ENCODE measurements at places on chromosomes 3 and 15.

GRCh38 chr15:78989701-78990240 lies 44.9 kb upstream of the CTSH start:
- no peak for DNase-seq

GRCh38 chr3:67357610-67358458 lies 296.6 kb downstream of the SUCLG2 start:
- DNase-seq, result no peak

DNA sequence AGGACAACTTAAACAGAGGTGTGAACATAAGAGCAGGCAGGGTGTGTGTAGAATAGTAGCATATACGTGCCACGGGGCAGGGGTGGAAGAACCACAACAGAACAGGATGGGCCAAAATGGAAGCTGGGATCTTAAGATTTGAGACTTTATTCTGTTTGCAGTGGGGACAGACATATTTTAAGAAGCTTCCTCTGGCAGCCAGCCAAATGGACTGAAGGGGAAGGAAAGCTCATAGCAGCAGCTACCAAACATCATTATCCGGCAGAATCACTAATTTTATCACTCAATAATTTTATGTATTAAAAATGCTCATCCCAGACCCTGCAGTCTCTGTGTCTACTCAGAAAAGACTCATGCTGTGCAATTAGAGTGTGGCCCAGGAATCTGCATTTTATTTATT lies 130.9 kb upstream of the CTDSPL start:
- DNase-seq, result no peak

- no peak for DNase-seq
Measured at GRCh38 chr3:106825962-106826605, 551.2 kb upstream of the CCDC54 start.

DNA sequence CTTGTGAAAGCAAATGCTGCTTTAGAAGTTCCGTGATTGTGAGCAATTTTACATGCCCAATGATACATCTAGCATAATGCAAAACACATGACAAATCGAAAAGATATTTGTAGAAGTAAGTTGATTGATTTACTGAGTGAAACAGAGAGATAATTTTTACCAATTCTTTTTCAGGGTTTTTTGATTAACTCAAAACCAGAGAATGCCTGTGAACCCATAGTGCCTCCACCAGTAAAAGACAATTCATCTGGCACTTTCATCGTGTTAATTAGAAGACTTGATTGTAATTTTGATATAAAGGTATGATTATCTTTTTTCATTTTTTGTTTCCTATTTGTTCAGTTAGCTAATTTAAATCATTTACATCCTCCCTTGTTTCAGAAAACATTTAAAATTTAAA lies 58.8 kb downstream of the RNF13 start:
- DNase-seq, result no peak

GRCh38 chr15:38226608-38227266 lies 25.9 kb upstream of the SPRED1 start:
- DNase-seq, result no peak

- DNase-seq, result no peak
Measured at GRCh38 chr15:84967380-84967779, 14.3 kb upstream of the PDE8A start.

DNA sequence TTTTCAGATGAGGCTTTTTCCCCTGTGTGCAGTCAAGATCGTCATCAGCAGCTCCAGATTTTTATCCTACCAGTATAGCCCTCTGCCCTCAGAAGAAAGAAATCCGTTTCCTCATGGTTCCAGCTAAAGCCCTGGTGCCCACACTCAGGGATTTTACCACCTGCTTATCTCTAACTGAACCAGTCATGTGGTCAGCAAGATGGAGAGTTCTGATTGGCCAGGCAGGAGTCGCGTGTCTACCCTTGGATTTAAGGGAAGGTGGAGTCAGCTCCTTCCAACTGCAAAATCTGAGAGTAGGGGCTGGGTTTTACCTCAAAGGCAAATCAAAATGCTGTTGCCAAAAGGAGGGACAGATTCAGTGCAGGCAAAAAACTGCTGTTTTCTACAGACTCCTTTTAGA lies 135.3 kb downstream of the LRTM1 start:
- no peak for DNase-seq

DNA sequence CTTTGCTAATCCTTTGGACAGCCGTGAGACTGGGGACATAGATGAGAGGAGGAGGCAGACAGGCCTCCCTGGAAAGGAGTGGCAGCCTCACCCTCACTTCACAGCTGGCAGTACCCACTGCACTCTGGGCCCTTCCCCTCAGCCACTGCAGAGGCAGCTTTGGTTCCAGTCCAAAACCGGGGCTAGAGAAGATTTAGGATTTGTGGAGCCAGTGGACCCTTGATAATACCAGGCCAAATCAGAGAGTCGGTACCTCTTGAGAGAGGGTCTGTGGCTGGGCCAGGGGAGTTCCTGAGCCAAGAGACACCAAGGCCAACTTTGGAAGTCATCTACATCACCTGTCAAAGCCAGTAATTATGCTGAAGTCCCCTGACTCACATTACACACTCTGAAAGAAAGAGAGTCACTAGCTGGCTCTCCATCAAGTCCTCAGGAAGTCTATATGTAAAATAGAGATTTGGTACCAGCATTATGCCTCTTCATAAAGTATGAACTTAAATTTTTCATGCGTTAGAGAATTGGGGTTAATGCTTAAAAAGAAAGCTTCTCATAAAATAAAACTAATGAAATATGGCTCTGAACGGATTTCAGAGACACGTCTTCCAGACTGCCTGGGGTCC lies 244.1 kb upstream of the SEMA6D start:
- DNase-seq, result no peak

GRCh38 chr3:129518038-129518561 lies 10.3 kb upstream of the RHO start:
- no peak for DNase-seq

GRCh38 chr3:180294282-180295027 lies 257.7 kb upstream of the PEX5L start:
- DNase-seq, result no peak

GRCh38 chr3:6862041-6862879 lies 1.3 kb downstream of the GRM7 start:
- no peak for DNase-seq

- no peak for DNase-seq
Measured at GRCh38 chr15:60223176-60223575, 174.6 kb downstream of the ANXA2 start.

DNA sequence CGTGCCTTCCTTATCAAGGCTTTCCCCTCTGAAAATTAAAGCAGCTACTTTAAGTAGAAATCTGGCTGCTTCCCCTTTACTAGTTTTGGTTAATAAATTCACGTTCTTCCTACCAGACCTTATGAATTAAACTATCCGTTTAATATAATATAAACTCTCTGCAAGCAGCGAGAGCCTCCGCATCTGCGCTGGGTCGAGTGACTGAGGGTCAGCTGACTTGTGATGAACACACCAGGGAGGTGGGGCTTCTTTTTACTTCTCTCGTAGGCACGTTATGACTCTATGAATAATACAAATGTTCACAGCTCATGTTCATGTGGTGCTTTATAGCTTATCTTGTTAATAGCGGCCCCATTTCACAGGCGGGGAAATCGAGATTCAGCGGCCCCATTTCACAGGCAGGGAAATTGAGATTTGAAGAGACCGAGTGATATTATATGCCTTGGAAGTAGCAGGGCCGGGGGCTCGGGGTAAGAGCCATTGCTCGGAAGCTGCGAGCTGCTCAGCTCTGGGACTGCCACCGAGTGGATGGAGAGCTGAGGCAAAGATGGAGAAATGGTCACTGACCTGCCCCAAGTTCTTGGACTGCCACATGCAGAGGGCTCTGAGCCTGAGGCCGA lies 8.3 kb downstream of the MUC4 start:
- DNase-seq, result peak; percentile 46

DNA sequence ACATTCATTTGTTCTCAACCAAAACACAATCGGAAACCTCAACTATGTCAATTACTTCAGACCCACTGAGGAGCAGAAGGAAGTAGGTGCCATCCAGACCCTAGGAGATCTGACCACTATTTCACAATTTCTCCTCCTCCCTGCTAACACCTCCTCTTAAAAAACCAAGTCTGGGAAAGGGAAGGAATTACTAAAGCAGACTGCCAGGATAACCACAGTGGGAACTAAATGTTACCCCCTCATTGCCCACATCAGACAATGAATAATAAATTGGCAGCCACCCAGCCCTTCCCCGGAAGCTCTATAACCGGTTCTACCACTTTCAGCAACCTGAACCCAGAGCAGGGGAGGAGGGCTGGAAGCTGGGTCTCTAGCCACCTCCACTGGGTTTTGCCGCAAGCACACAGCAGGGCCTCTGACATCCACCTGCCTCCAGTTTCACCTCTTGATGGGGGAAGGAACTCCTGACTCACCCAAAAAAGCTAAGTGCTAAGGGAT lies 17.6 kb downstream of the C15orf62 start:
- no peak for DNase-seq

DNA sequence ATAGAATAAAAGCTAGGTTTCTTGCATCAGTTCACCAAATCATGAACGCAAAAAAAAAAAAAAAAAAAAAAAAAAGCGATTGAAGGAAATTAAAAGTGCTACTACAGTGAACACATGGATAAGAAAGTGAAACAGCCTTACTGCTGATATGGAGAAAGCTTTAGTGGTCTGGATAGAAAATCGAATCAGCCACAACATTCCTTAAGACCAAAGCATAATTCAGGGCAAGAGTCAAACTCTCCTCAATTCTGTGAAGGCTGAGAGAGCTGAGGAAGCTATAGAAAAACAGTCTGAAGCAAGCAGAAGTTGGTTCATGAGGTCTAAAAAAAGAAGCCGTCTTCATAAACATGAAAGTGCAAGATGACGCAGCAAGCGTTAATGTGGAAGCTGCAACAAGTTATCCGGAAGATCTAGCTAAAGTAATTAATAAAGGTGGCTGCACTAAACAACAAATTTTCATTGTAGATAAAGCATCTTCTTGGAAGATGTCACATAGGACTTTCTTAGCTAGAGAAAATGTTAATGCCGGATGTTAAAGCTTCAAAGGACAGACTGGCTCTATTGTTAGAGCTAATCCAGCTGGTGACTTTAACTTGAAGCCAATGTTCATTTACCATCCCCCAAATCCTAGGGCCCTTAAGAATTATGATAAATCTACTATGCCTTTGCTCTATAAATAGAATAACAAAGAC lies 19.2 kb downstream of the P3H2 start:
- DNase-seq, result no peak

DNA sequence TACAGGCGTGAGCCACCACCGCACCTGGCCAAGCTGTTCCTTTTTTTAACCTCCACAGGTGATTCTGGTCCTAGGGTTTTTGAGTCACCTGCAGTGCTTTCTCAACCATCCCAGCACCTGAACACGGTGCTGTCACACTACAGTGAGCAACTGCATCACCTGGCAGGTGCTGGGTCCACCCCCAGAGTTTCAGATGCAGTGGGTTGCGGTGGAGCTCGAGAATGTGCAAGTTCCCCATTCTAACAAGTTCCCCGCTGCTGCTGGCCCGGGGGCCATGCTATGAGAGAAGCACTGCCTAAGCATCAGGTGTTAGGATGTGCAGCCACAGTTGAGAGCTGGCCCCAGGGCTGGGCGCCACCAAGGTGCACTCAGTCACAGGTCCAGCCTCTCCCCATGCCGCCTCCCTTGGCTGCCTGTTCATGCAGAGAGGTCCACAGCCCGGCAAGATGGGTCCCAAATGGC lies 18.0 kb downstream of the ISG20 start:
- no peak for DNase-seq

DNA sequence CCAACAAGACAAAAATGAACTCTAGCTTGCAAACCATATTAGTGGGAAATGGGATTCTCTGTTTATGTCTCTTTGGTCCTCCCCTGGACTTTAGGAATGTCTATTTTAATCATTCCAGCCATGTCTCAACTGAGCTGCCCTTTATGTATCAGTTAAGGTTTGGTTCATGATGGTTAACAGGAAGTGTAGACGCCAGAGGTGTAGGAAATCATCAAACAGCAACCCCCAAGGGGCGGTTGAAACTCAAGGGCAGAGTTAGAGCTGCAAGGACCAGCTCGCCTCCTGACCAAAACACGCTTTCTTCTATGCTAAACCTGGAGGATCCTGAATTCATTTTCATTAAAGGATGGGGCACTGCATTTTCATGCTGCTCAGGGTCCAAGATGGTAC lies 53.7 kb upstream of the HEG1 start:
- no peak for DNase-seq

DNA sequence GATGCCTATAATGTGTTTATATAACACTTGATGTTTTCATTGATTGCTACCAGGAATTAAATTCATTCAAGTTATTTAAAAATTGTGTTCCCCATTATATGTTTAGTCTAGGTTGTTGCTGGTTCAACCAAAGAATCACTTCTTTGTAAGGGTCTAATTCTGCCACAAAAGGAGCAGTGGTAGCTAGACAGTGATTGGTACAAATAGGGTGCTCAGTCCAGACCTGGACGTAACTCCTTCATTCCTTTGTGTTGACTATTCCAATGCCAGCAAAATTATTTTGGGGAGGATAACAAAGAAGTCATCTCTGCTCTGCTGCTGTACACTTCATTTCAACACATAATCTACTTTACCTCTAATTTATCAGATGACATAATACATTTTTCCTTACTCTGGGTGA lies 1.2 kb downstream of the CHMP2B start:
- no peak for DNase-seq

- DNase-seq, result no peak
Measured at GRCh38 chr3:187498211-187498724, 130.1 kb downstream of the RTP4 start.

GRCh38 chr3:56302417-56302816 lies 165.8 kb downstream of the ERC2 start:
- no peak for DNase-seq

DNA sequence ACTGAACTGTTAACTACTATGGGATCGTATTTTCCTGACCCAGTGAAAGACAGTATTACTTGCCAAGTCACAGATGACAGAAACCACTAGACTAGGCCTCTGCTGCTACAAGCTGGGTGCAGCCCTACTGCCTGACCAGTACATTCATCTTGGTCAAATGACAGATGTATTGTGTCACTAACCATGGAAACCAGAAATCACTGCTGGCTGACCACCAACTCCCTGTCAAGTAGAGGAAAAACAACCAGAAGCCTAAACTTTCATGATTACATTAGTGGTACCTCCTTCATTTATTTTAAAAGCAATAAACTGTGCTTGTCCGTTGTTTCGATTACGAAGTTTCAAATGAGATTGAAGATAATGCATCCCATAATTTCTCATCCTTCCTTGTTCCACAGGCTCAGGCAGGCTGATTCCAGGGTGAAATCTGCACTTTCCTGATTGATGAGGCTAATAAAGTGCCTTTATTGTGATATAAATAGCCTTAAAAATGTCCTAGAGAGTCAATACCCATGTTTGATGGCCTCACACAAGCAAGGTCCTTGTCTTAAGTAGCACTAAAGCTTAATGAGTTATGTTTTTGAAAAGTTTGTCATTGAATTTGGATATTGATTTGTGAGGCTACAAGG lies 309.7 kb downstream of the LSAMP start:
- DNase-seq, result no peak

DNA sequence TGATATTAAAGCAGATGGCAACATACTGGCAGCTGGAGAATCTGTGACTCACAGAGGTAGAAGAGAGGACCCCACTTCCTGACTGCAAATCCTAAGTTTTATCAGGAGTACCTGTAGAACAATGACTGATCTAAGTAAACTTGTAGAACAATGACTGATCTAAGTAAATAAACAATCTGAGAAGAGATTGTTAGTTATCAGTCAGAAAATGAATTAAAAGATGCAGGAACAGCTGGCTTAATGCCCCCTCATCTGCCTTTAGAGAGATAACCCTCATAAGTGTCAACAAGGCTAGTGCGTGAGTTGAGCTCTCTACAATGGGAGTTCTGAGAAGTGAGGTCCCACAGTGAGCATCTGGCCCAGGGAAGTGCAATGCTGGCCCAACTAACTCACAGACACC lies 14.6 kb downstream of the ACAD11 start:
- DNase-seq, result no peak

- DNase-seq, result no peak
Measured at GRCh38 chr3:32492684-32493436, 9.8 kb downstream of the CMTM6 start.

Data from NCI-H187 (cell line).